Effector memory CD4-positive, alpha-beta T cell (primary cell): ENCODE measurements at places on chromosomes 4 and X.

- no peak for DNase-seq
Measured at GRCh38 chr4:77501851-77502250, 103.8 kb upstream of the CXCL13 start.

DNA sequence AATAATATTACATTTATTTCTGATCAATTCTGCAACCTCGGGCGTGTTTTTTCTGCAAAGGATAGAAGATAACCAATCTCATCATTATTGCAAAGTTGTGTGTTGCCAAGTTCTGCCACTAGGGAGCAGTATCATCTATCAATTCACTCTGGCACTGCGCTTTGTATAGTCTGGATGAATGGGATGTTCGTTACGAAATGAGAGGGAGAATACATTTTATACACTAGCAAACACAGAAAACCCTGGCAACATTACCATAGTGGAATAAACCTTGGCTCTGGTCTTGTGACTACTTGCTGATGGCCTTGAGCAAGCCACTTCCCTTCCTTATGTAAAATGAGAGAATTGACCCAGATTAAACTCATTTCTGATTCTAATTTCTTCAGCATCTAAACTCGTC is 97.5 kb upstream of the ZNF518B start:
- peak; percentile 19 for DNase-seq

GRCh38 chr4:82643994-82644733 is 82.4 kb upstream of the TMEM150C start:
- DNase-seq = no peak

DNA sequence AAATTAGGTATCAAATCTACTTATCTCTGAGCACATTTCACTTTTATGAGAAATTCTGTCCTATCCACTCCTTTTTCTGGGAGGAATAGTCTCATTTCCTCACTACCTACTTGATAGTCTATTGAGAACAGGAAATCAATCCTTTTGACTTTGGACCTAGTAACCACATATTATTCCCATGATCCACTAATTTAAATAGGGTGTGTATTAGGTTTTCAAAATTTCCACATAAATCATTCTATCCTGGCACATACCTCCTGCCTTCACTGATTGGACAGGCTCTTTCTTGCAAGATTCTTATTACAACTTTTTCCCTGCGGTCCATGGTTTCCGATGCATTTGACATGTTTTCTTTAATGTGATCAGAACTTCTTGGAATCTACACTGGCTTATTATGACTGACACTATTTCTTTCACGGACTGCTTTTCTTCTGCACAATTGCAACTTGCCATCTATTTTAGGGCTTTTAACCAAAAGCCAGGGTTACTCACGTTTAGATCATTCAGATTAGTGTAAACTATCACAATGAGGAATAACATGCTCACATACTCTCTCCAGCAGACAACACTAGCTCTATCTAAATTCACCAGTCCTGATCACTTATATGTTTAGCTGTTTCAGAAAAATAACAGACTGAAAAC is 419.9 kb upstream of the SLIT2 start:
- DNase-seq = no peak

- no peak for DNase-seq
Measured at GRCh38 chrX:107522901-107523300, 73.4 kb downstream of the FRMPD3 start.
